ENCODE measurements at places on chromosomes 6 and 20. TPM values are rescaled to one million over a fixed set of nuclear protein-coding genes. Genes with fewer than 3 reads are reported as not detected.

VGLL2 gene
- total RNA-seq: not detected

MLIP gene
- not detected for total RNA-seq

NKAIN4 gene
- 5.6 TPM for total RNA-seq

STMND1 gene
- total RNA-seq: not detected

ACTR5 gene
- total RNA-seq: 9.1 TPM

MOG gene
- not detected for total RNA-seq

CDH22 gene
- total RNA-seq: not detected

RTF2 gene
- 93.8 TPM for total RNA-seq

JPH2 gene
- total RNA-seq: 6.0 TPM

GSTA2 gene
- not detected for total RNA-seq

SNX3 gene
- total RNA-seq: 116 TPM

TRAPPC3L gene
- total RNA-seq: not detected

GNL1 gene
- 34.8 TPM for total RNA-seq

GCNT2 gene
- total RNA-seq: 6.0 TPM

HAO1 gene
- total RNA-seq: not detected

CGA gene
- 0.24 TPM for total RNA-seq

COL21A1 gene
- total RNA-seq: 0.55 TPM

F13A1 gene
- not detected for total RNA-seq

All from A549 treated with Hydrocortisone at 1 μM for 4 hours (cell line).